Smooth muscle cell of the brain vasculature (primary cell): ENCODE measurements at places on chromosomes 13 and 19.

- DNase-seq, result no peak
Observed at GRCh38 chr13:68386808-68387207, 1156.7 kb upstream of the PCDH9 start.

DNA sequence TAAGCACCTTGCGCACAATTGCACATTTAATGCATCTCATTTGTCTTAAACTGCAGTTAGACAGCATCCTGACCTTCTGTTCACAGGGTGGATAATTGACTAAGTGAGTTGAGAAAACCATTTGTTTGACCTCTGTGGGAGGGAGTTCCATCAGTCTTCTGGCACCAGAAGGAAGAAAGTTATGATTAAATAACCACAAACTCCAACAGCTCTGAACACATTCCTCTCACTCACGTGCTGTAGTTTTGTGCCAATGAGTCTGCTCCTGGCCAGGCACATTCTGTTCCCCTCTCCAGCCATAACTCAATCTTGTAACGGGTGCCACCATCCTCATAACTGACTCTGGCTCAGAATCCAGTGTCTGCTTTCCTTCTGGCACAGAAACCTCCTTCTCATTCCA is 817.2 kb downstream of the SLITRK1 start:
- no peak for DNase-seq

DNA sequence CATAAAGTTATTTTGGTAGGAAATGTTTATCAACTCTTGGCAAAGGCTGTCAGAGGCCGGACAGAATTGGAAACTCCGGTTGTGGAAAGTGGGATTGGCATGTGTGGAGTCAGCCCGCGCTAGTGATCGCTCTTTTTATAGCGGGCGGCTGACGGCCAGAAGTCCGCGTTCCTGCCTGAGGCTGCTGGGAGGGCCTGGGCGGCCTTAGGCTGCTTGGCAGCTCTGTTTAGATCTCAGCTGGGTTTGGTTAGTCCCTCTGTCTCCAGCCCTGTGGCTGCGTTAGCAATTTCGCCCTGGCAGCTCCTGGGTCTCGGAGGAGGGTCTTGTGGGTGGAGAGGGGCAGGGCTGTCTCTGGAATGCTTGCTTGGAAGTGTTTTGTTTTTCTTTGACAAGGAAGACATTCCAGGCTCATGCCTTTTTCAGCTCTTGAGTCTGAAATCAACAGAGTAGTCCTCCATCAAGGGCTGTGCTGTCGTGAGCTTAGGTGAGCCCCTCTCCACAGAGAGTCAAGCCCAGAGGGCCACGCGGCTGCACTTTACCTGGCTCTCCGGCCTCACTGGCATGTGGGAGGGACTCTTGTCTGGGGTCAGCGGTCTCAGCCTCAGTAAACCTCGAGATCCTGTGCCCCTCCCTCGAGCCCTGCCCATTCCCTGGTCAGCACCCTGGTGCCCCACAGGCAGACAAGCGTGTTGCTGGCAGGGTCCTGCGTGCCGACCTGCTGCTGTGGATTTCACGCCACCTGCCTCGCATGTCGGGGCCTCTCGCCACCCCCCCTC is 22.5 kb downstream of the DOT1L start:
- DNase-seq, result peak; percentile 62

DNA sequence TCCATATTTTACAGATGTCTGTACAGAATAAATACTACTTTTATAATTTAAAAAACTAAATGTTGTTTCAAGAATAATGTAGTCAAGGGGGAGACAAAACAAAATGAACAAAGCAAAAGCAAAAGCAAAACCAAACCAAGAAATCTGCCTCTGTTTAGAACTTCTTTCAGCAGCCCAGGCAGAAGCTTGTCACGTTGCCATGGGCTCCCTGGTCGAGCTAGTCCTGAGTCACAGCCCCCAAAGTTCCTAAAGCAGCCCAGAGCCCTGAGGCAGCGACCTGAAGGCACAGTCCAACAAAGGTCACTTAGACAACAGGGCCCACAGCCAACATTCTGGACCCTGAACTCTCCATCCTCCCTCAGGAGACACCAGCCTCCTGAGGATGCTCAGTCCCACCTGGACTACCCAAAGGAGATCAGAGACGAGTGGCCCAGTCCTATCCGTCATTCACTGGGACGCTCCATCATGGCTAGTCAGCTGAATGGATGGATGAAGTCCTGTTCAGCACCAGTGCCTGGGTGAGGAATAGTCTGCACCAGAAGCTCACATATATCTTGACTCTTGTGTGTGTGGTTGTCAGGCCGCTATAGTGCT is 41.7 kb downstream of the SIAH3 start:
- no peak for DNase-seq

- DNase-seq, result no peak
Observed at GRCh38 chr19:5738423-5738822, 18.0 kb downstream of the CATSPERD start.

- DNase-seq, result no peak
Observed at GRCh38 chr19:47729468-47729798, 15.9 kb upstream of the NOP53 start.

DNA sequence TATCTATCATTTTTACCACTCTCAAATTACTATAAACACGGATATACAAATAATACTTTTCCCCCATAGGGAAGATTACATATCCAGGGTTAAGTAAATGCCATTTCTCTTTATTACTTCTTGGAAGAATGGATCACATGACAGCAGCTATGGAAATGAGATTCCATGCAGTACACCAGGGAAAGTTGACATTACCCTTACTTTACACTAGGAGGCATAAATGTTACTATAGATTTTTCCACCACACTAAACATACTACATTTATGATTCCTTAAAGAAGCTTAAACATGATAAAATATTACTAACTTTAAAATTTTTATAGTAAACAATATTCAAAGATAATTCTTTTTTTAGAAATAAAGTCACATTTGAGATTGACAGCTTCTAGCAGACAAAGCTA is 611.4 kb downstream of the PCDH9 start:
- peak; percentile 12 for DNase-seq

DNA sequence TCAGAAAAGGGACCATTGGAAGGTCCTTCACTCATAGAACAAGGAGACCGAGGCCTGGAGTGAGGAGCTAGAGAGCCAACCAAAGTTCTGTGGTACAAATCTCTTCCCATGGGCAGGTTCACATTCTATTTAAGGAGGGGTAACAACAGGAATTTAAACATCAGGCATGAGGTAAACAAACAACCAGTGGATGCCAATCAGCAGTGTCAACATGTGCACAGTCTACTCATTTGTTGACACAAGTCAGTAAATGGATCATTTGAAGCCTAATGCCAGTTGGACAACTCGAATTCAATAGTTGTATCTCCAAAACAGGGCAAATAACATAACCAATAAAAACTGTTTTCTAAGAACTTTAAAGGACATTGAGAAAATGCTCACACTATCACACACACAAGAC is 6.3 kb upstream of the DOCK9 start:
- DNase-seq, result no peak

DNA sequence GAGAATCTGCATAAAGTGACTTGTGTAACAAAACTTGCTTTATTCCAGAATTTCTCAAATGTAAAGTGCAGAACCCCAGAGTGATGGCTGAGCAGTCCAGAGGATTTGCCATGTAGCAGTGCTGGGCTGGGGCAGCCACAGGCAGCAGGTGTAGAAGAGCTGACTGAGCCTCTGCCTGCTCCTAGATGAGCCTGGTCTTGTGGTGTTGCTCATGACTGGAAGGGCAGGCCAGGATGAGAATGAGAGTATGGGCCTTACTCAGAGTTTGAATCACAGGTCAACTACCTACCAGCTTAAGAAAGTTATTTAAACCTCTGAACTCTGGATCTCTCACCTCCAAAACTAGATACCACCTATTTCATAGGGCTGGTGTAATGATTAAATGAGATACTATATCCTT is 2.9 kb upstream of the C13orf42 start:
- DNase-seq, result no peak

- DNase-seq, result peak; percentile 7
Observed at GRCh38 chr13:106291006-106291405, 244.5 kb downstream of the EFNB2 start.

DNA sequence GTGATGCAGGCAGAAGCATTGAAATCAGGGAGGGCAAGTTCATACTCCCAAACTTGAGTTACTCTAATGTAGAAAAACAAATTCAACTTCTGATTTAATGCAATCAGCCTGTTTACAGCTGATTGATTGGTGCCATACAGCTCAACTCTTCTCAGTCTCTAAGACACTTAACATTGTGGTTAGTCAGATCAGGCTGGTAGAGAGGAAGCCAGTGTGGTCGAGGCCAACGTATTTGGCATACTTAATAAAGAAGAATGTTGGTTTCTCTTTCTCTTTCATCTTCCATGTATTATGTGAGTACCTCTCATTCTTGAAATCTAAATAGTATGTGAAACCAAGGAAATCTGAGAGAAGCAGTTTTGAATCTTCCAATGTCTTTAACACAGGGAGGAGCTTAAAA is 255.0 kb upstream of the SLITRK1 start:
- DNase-seq, result no peak
